ENCODE measurements at places on chromosomes 12 and 14. TPM values are rescaled to one million over a fixed set of nuclear protein-coding genes. Genes with fewer than 3 reads are reported as not detected.
A peak's percentile ranks its signal among the peaks of the same experiment; 100 is the strongest.

SVOP gene
- total RNA-seq, result not detected

TAS2R43 gene
- total RNA-seq, result 0.36 TPM

EFS gene
- total RNA-seq, result 53.2 TPM

CBX5 gene
- 49.9 TPM for total RNA-seq

SPTB gene
- 2.7 TPM for total RNA-seq

DNA sequence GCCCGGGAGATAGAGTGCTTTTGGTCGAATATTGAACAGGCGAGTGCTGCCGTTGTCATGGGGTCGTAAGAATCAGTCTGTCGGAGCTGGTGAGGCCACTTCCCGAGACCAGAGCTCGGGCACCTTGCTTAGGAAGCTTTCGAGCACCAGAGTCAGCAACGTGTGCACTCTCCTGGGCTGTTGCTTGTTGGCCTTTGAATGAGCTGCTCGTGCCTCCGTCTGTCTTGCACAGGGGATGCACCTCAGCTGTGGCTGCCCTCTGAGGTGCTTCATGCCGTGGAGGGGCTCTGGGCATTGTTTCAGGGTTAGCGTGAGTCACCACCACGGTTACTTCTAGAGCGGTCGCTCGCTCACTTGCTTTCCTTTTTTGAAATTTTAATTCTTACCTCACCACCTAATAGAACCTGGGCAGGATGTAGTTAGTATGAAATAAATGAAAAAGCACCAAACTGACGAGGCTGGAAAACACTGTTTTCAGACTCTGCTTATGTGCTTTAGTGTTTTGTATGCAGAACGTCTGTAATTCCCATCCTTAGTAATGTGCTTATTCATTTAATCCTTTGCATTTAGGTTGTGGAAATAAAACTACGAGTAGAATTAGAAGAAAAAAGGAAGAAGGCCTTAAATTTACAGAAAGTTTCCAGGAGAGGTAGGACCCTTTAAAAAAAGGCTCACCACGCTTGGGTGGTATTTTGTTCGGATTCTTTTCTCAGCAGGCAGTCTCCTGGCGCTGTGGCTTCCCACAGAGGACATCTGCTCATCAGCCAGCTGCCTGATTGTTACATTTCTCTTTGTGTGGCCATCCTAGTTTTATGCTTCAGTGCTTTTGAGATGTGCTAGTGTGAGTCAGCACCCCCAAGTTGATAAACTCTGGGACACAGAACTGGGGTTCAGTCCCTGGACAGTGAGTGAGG lies 40.6 kb downstream of the EP400 start:
- no peaks in the 10 kb centered on the region for H3K4me1 ChIP-seq
- no peak for DNase-seq
- peaks cover 10% of the 10 kb centered on the region for H3K36me3 ChIP-seq

GRCh38 chr14:31990183-31990857 lies 86.8 kb upstream of the ARHGAP5 start:
- peaks cover 4% of the 10 kb centered on the region for H3K4me1 ChIP-seq
- no peaks in the 10 kb centered on the region for H3K27me3 ChIP-seq

DNA sequence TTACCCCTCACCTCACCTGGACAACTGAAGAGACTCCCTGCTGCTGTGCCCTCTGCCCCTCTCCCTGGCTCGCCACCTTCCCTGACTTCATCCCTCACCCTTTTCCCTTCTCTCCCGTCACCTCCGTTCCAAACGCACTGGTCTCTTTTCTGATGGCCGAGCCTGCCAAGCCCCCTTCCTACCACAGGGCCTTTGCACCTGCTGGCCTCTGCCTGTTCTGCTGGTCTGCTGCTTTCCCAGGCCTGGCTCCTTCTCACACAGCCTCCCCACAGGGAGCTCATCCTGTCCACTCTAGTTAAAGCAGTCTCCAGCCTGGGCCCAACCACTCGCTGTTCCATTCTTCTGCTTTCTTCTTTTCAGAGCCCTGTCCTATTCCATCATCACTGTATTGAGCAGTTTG lies 34.6 kb downstream of the RBM19 start:
- DNase-seq, result no peak
- H3K4me1 ChIP-seq, result no peaks in the 10 kb centered on the region
- no peak overlapping the region for H3K4me3 ChIP-seq
- H3K36me3 ChIP-seq, result no peaks in the 10 kb centered on the region

DNA sequence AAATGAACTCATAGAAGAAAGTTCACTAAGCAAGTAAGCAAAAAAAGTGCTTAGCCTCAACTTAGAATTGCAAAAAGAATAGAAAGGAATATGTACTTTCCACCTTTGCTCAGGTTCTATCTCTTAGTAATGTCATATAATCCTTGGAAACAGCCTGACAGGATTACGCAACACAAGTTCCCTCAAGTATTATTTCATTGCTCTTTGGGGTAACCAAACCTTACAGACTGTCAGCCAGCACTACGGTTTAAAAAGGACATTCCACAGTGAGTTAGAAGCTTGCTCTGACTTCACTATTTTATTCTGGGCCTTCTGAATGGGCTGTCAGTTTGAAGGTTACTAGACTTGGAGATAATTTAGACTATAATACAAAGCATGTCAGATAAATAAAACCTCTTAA lies 264.0 kb downstream of the ATXN7L3B start:
- H3K36me3 ChIP-seq, result no peaks in the 10 kb centered on the region
- no peak for DNase-seq
- no peaks in the 10 kb centered on the region for H3K4me1 ChIP-seq
- no peak overlapping the region for H3K27ac ChIP-seq
- H3K4me3 ChIP-seq, result no peak overlapping the region

DNA sequence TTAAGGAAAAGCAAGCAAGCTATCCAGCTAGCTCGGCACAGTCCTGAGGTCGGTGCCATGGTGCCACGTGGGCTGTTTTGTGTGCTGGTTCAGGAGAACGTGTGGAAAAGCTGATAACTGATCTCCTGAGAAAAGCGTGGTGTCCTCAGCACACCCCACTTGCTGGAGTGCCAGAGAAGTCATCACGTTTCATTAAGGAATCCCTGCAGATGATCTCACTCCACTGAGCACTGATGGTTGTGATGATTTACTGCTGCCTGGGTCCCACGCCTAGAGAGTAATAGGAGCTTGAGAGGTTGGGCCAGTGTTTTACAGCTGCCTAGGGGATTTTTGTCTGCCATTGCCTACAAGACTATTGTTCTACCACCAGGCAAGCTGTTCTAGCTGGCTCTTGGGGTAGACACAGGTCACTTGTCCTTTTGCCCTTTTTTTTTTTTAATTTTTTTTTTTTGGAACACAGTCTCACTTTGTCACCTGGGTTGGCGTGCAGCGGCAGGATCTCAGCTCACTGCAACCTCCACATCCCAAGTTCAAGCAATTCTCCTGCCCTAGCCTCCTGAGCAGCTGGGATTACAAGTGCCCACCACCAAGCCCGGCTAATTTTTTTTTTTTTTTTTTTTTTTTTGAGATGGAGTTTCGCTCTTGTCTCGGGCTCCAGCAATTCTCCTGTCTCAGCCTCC lies 42.3 kb upstream of the EVL start:
- H3K4me3 ChIP-seq, result no peak overlapping the region
- no peak for DNase-seq
- H3K4me1 ChIP-seq, result no peaks in the 10 kb centered on the region

- no peaks in the 10 kb centered on the region for H3K36me3 ChIP-seq
- H3K4me1 ChIP-seq, result no peaks in the 10 kb centered on the region
- H3K27ac ChIP-seq, result no peak overlapping the region
- DNase-seq, result no peak
Observed at GRCh38 chr14:51884086-51884927, 23.9 kb downstream of the GNG2 start.

GRCh38 chr12:80754274-80754673 lies 37.6 kb downstream of the MYF5 start:
- no peak overlapping the region for H3K4me3 ChIP-seq
- no peak overlapping the region for H3K27ac ChIP-seq
- no peaks in the 10 kb centered on the region for H3K36me3 ChIP-seq
- H3K4me1 ChIP-seq, result no peaks in the 10 kb centered on the region
- no peak for DNase-seq

- H3K27me3 ChIP-seq, result no peaks in the 10 kb centered on the region
- no peak overlapping the region for H3K27ac ChIP-seq
- H3K36me3 ChIP-seq, result no peaks in the 10 kb centered on the region
- no peak for DNase-seq
- H3K4me1 ChIP-seq, result no peaks in the 10 kb centered on the region
- no peak overlapping the region for H3K4me3 ChIP-seq
Observed at GRCh38 chr12:45112306-45112705, 61.4 kb upstream of the DBX2 start.

DNA sequence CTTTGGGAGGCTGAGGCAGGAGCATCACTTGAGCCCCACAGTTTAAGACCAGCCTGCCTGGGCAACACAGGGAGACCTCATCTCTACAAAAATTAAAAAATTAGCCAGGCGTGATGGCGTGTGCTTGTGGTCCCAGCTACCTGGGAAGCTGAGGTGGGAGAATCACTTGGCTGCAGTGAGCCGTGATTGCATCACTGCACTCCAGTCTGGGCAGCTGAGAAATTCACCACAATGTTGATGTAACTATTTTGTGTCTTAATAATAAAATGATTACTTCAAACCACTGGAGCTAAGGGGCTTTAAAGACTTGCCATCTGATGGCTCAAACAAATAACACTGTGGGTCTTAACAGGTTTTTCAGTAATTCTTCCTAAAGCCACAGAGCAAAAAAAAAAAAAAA lies 10.8 kb downstream of the ERH start:
- no peaks in the 10 kb centered on the region for H3K27me3 ChIP-seq
- H3K36me3 ChIP-seq, result no peaks in the 10 kb centered on the region
- no peak overlapping the region for H3K4me3 ChIP-seq
- DNase-seq, result no peak
- H3K4me1 ChIP-seq, result no peaks in the 10 kb centered on the region

- no peak for DNase-seq
- no peaks in the 10 kb centered on the region for H3K36me3 ChIP-seq
- H3K27me3 ChIP-seq, result no peaks in the 10 kb centered on the region
- H3K4me1 ChIP-seq, result no peaks in the 10 kb centered on the region
- no peak overlapping the region for H3K27ac ChIP-seq
Observed at GRCh38 chr14:98210045-98210672, 1061.8 kb downstream of the BCL11B start.

- DNase-seq, result no peak
- no peak overlapping the region for H3K4me3 ChIP-seq
- H3K4me1 ChIP-seq, result no peaks in the 10 kb centered on the region
- no peak overlapping the region for H3K27ac ChIP-seq
- H3K36me3 ChIP-seq, result no peaks in the 10 kb centered on the region
Observed at GRCh38 chr12:3106579-3106978, 29.4 kb downstream of the TSPAN9 start.

- H3K27ac ChIP-seq, result no peak overlapping the region
- no peak overlapping the region for H3K4me3 ChIP-seq
- no peaks in the 10 kb centered on the region for H3K27me3 ChIP-seq
- DNase-seq, result peak; percentile 47
- H3K4me1 ChIP-seq, result peaks cover 13% of the 10 kb centered on the region
Observed at GRCh38 chr14:100278702-100279101, 27.5 kb downstream of the SLC25A29 start.

GRCh38 chr14:24813089-24813815 lies 179.3 kb upstream of the GZMB start:
- H3K4me3 ChIP-seq, result no peak overlapping the region
- H3K27me3 ChIP-seq, result no peaks in the 10 kb centered on the region
- H3K4me1 ChIP-seq, result peaks cover 30% of the 10 kb centered on the region
- peak; percentile 39 for DNase-seq
- H3K36me3 ChIP-seq, result no peaks in the 10 kb centered on the region

DNA sequence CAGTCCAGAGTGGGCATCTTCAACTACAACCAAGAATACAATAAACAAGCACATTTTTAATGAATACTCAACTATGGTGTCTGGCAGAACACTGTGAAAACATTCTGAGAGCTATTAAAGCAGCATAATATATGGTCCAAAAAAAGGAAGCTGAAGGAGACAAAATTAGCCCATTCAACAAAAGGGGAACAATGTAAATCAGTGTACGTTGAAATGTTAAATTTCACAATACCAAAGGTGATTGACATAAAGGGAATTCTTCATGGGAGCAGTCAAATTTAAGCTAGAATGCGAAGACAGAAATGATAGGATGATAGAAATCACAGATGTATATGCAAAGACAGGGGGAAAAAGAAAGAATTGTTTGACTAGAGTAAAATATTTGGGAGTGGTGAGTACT lies 41.3 kb upstream of the SYCP3 start:
- H3K27ac ChIP-seq, result no peak overlapping the region
- peaks cover 11% of the 10 kb centered on the region for H3K4me1 ChIP-seq
- H3K27me3 ChIP-seq, result no peaks in the 10 kb centered on the region
- H3K4me3 ChIP-seq, result no peak overlapping the region
- no peaks in the 10 kb centered on the region for H3K36me3 ChIP-seq

DNA sequence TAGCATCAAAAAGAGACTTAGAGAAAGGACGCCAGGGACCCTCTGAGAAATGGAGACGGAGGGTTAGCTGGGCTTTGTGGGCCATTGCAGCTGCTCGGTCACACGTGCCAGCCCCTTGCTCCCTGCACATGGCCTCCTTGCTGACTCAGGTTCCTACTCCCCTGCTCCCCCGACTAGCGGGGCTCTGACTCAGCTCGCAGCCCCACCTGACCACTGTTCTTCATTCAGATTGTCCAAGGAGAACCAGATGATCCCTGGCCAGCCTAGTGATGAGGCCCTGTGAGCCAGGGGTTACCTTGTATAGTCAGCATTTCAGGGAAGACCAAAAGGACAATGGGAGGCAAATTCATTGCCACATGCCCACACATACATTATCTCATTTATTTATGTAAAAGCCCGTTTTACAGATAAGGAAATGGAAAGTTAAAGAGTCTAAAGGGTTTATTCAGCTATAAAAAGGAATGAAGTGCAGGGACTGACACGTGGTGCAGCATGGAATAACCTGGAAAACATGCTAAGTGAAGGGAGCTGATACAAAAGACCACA lies 103.4 kb downstream of the LGMN start:
- H3K4me1 ChIP-seq, result peaks cover 13% of the 10 kb centered on the region
- H3K36me3 ChIP-seq, result no peaks in the 10 kb centered on the region
- H3K27ac ChIP-seq, result peak overlapping the region; percentile 77
- H3K4me3 ChIP-seq, result no peak overlapping the region
- no peaks in the 10 kb centered on the region for H3K27me3 ChIP-seq

GRCh38 chr14:101908795-101909194 lies 55.6 kb upstream of the DYNC1H1 start:
- H3K27me3 ChIP-seq, result no peaks in the 10 kb centered on the region
- no peaks in the 10 kb centered on the region for H3K36me3 ChIP-seq
- no peak overlapping the region for H3K4me3 ChIP-seq
- no peaks in the 10 kb centered on the region for H3K4me1 ChIP-seq
- H3K27ac ChIP-seq, result no peak overlapping the region
- DNase-seq, result no peak

GRCh38 chr12:53940443-53941014 lies 1.9 kb downstream of the HOXC13 start:
- no peak for DNase-seq
- H3K36me3 ChIP-seq, result no peaks in the 10 kb centered on the region
- H3K4me1 ChIP-seq, result no peaks in the 10 kb centered on the region
- H3K4me3 ChIP-seq, result no peak overlapping the region
- peaks cover 59% of the 10 kb centered on the region for H3K27me3 ChIP-seq

DNA sequence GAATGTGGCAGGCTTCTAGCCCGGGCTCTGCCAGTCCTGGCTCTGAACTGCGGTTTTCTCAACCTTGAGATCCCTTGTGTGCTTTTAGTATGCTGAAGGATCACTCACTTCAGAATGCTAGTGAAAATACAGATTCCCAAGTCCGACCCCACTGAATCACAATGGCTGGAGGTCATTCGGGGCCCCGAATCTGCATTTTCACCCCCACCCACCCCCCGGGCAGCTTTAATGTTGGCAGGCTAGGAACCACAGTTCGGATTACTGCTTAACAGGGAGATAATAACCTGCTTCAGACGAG lies 573 bp upstream of the SUSD6 start:
- peak overlapping the region; percentile 83 for H3K4me3 ChIP-seq
- DNase-seq, result no peak
- peak overlapping the region; percentile 95 for H3K27ac ChIP-seq
- H3K27me3 ChIP-seq, result no peaks in the 10 kb centered on the region
